Dermis blood vessel endothelial cell (primary cell): ENCODE measurements at places on chromosomes 16 and 17. TPM values are rescaled to one million over a fixed set of nuclear protein-coding genes. Genes with fewer than 3 reads are reported as not detected.

GRCh38 chr16:13708347-13709120 lies 211.4 kb upstream of the ERCC4 start:
- no peak for DNase-seq

GRCh38 chr16:82792693-82793092 lies 165.9 kb downstream of the CDH13 start:
- no peak for DNase-seq

- no peak for DNase-seq
Measured at GRCh38 chr16:11636172-11636721, 32.0 kb upstream of the SNN start.

GRCh38 chr17:16255481-16255921 lies 38.5 kb downstream of the PIGL start:
- DNase-seq, result no peak

GFAP gene
- 0.51 TPM in 1 of 2 replicates, not detected in the other for total RNA-seq

TMEM114 gene
- not detected in 2 replicates for total RNA-seq
